ENCODE measurements at places on chromosomes 2 and 18.

DNA sequence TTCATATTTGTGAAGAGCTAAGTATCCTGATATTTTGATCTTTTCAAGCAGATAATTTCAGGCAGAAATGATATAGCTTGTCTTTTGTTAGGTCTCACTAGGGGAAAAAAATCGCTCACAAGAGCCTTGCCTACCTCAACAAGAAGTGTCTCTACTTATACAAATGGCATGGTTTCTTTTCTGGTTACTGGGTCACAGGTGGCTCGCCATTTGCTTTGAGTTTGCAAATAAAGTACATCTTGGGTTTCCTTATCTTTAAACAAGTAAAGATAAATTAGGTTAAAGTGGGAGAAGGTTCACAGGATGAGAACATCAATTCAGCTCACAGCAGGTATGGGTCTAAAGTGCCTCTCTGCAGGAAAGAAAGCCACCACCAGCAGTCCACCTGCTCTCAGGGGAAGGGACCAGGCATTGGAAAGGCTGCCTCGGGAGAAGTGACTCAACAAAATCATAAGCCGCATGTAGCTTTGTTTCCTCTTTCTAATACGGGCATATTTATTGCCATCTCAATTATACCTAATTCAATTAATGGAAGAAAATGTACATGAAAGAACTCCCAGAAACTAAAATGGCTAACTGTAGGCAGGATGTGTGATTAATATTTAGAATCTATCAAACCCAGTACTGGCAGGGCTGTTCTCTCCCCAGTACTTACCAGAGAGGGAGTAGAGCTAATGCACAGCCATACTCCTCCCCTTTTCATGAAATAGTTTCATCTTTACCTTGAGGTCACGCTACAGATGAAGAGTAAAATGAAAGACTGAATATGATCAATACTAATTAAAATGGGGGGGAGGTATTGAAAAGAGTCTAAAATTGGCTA, 28.3 kb downstream of the CDC42EP3 start:
- DNase-seq = no peak

DNA sequence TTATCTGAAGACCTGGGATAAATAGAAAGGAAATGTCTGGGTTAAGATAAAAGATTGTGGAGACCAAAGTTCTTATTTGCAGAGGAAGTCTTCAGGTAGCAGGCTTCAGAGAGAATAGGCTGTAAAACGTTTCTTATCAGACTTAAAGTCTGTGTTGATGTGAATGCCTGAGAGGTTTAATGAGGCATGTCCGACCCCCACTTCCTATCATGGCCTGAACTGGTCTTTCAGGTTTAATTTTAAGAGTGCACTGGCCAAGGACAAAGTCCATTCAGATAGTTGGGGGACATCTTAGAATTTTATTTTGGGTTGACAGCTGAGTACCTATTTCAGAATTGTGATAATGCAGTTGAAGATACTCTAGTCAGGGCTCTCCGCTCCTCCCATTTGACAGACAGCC, 92.1 kb downstream of the ATL2 start:
- no peak for DNase-seq

- DNase-seq = no peak
Observed at GRCh38 chr2:235416858-235417499, 76.9 kb upstream of the AGAP1 start.

- no peak for DNase-seq
Observed at GRCh38 chr2:109632158-109632789, 18.1 kb downstream of the SOWAHC start.

DNA sequence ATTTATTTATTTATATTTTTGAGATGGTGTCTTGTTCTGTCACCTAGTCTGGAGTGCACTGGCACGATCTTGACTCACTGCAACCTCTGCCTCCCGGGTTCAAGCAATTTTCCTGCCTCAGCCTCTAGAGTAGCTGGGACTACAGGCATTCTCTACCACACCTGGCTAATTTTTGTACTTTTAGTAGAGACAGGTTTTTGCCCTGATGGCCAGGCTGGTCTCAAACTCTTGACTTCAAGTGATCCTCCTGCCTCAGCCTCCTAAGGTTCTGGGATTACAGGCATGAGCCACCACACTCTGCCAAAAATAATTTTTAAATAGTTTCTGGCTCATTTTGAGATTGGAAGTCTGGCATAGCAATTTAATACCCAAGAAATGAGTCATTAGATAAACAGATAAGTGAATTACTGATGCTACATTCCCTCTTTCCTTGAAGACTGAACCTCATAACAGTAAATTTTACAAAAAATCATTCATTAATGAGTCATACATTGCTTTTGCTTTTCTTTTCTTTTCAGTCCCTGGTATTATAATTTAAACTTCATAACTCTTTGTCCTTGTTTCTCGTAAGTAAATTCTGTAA, 881.6 kb upstream of the PIK3C3 start:
- DNase-seq = no peak

- no peak for DNase-seq
Observed at GRCh38 chr2:178499640-178500039, 19.4 kb downstream of the PLEKHA3 start.

GRCh38 chr2:31212659-31213600, 4.4 kb downstream of the CAPN14 start:
- DNase-seq = no peak

- DNase-seq = no peak
Observed at GRCh38 chr2:110812726-110813645, 80.6 kb downstream of the ACOXL start.

DNA sequence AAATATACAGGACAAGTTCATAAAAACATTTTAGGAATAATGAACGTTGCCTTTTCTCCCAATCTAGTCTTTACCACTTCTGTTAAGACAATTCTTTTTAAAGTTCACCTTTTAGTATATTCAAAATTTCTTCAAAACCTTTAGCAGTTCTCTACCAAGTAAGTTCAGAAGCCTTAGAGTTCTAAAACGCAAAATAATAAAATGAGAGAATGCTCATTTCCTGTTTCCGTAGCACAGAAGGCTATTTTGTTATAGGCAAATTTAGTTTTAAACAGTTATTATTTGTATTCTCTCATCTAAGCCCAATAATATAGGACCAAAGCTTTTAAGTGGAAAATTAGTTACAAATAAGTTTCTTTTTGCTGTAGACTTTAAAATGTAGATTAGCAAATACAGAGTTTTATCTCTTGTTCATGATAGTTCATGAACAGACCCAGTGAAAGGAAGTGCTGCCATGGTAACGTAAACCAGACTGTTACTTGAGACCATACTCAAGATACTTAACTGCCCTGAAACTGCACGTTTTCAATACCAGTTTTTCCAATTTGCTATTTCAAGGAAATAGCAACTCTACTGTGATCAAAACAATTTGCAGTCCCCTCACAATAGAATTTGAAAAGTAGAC, 173.1 kb upstream of the STON1 start:
- peak; percentile 59 for DNase-seq

- no peak for DNase-seq
Observed at GRCh38 chr2:159249990-159250715, 36.4 kb downstream of the WDSUB1 start.

DNA sequence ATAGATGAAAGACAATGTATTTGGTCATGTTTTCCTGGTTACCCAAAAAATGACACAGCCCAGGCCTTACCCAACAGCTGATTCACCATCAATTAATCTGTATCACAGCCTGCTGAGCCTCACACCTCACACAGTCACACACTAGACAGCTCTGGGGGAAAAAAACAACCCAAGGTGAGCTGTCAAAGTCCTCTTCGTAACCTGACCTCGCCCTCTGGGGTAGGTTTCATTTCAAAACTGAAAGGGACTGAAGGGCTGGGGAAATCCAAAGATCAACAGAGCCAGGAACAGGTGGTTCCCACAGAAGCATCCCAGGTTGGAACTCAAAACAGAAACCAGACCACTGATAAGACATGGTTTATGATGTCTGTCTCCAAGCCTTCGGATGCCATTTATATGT, 18.2 kb upstream of the PCBP1 start:
- no peak for DNase-seq

DNA sequence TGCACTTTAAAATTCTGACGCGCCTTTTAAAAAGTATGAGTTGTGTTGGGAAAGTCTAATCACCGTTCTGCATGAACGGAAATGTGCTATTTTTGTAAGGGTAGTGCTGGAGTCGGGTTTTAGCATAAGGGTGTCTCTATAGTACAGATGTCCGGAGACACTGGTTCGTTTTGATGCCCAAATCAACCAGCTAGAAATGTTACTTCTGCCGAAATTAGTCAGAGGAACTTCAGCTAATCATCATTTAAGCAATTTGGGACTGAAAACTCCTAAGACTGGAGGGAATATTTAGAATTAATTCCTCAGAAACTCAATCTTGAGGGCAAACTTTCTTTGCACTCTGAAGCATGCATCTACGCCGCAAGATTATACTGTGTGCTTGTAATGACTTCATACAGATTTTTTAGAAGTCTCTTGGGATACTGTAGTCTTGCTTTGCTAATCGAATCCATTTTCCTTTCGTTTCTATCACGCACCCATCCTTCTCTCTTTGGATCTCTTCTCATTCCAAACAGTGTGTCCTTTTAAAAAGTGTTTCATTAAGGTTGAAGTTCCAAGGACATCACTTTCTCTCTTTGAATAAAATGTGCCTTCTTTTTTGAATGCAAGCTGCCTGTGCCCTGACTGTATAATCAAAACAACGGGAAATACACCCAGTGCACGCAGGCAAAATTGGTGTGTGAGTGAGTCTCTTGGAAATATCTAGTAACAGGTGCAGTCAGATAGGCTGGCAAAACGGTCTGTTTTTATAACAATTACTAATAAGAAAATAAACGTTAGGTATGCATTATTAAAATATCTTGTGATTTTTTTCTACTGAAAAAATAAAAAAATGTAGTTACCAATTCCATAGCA, 270.9 kb upstream of the TCF4 start:
- peak; percentile 66 for DNase-seq

GRCh38 chr18:43965691-43966090, 688.4 kb upstream of the SYT4 start:
- DNase-seq = no peak

- DNase-seq = no peak
Observed at GRCh38 chr2:210901326-210901725, 344.9 kb downstream of the CPS1 start.

DNA sequence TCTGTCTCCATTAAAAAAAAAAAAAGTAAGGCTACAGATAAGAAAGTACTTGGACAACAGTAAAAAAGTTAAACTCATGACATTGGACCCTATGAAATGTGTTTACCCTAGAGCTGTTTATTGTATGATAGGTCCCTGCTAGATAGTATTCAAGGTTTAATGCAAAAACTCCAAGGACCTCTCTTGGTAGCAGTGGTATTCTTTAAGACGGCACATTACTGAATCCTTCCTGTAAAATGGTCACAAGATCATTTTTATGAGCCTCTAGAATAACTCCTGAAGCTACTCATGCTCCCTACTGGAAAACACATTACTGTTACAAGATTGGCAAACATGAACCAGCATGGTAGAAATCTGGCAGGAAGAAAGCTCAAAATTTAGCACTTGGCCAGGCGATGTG, 38.8 kb downstream of the GALM start:
- DNase-seq = no peak
